Motor neuron (in vitro differentiated cells): ENCODE measurements at places on chromosomes 1 and 21.

DNA sequence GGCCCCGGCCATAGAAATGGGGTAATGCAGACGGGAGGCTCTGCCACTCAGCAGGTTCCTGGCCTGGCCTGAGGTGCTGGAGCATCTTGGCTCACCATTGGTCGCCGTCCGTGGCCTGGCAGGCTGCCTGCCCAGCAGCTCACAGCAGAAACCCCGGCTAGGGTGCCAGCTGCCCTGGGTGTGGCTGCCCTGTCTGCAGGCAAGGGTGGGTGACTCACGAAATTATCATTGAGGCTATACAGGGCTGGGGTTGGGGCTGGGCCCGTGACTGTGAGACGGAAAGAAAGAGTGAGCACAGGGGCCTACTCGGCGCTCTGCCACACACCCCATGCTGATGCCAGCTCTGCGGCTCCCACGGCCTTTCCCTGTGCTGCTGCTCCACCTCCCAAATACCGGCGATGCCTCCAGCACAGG, 8.0 kb upstream of the PKP1 start:
- ATAC-seq = peak; percentile 12

GRCh38 chr1:207284209-207284897, 37.1 kb upstream of the CD55 start:
- no peak for ATAC-seq

- no peak for ATAC-seq
These were observed 80.1 kb downstream of the SH3BGR start for GRCh38 chr21:39531840-39532239.

DNA sequence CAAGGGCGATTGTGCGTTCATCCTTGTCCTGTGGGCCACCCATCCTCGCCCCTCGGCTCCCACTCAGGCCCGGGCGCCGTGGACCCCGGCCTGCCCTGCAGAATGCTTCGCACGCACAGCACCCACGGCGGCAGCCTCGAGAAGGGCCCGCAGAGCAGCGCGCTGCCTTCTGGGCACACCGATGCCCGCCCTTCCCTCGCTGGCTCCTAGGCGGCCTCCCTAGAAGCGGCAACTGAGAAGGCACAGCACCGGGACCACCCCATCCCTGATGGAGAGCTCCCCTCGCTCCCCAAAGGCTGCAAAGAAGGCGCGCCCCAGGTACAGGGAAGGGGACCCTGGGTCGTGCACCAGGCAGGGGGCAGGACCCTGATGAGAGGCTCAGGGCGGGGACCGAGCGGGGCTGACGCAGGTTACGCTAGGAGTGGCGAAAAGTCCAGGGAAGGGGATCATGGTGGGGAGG, 971 bp downstream of the CAPZB start:
- no peak for ATAC-seq

GRCh38 chr1:44949286-44949685, 37.1 kb downstream of the EIF2B3 start:
- ATAC-seq = no peak

DNA sequence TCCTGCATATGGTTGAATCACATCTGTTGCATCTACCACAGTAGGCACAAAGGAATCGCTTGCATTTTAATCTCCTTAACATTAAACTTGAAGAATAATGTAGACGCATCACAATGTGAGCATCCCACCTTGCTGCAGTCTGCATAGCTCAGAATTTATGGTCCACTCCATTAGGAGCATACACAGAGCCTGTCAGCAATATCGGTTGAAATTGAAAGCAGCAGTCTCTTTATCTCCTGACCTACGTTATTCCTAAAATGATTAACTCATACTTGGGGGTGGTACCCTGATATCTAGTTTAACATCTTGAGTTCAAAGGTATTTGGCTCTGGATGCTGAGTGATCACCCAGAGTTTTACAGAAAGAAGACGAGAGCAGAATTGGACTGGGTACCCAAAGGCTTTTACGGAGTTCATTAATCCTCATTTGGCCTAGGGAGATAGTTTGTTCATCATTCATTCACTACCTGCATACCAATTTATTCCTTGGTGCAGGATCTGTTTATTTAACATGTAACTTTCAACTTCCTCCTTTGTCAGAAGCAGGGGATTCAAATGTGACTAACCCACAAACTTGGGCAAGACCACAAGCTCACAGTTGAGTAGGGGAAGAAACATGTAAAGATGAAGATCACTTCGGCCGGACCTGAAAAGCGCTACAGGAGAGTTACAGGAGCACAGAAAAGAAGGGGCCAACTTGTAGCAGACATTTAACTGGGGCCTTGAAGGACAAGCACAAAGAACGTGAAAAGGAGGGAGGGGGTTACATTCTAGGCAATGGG, 187.9 kb downstream of the DAB1 start:
- peak; percentile 70 for ATAC-seq

DNA sequence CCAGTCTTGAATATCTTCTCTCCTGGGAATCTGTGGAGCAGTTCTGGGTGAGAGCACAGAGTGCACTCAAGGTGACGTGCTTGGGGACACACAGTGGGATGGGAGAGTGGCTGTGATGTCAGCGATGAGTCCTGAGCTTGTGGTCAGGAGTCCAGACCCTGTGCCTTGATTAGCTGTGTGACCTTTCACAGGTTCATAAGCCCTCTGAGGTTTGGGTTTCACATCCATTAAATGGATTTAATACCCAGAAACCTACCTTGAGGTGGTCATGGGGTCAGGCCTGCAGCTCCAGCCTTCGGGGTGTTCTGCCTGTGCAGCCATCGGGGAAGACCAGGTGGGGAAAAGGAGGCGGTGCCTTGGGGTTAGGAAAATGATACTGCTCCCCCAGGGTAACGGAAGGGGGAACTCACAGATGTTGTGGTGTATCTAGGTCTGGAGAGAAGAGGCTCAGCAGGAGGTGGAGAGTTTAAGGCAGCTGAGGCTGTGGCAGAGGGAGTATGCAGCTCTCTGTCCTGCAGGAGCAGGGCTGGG, 38.5 kb upstream of the ETV3 start:
- no peak for ATAC-seq

- ATAC-seq = no peak
These were observed 81.5 kb downstream of the NDUFS5 start for GRCh38 chr1:39107341-39108290.

DNA sequence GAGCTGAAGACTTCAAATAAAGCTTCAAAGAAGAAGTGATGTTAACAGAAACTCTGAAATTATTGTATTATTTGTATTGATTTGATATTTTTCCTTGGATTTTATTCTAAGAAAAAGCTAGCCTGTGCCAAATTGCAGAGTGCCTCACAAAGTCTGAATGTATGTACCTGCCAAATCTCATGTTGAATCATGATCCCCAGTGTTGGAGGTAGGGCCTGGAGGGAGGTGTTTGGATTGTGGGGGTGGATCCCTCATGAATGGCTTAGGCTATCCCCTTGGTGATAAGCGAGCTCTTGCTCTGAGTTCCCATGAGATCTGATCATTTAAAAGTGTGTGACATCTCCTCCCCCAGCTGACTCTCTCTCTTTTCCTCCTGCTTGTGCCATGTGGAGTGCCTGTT, 43.6 kb downstream of the ACKR1 start:
- no peak for ATAC-seq

DNA sequence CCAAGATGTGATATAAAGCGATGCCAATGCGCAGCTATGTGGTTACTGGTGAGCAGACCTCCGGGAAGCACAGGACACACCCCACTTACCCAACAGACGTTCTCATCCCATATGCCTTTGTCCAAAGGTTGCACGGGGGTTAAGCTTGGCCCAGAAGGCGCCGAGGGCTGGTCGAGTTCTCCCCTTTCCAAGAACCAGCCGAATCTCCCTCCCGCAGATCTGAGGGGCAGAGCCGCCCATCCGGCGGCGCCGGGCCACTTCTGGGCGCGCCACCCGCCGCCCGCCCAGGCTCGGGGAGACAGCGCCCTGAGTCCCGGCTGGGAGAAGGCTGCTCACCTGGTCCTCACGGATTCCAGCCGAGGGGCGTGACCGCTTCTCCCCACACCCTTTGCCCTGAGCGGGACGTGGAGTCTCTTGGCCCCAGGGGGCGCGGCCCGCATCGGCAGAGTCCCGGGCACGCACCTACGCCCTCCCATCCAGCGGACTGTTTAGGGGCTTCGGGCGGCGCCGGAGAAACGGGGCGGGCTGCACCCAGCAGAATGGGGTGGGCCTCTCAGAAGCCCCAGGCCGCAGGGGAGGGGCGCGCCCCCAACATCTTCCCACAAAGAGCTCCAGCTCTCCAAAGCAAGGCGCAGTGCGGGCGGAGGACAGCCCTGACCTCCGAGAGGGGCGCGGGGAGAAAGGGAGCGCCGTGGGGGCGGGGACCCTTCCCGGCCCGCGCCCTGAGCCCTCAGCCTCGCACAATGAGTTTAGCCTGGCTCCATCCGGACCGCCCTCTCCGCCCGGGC, 615 bp downstream of the GPR161 start:
- ATAC-seq = peak; percentile 55

DNA sequence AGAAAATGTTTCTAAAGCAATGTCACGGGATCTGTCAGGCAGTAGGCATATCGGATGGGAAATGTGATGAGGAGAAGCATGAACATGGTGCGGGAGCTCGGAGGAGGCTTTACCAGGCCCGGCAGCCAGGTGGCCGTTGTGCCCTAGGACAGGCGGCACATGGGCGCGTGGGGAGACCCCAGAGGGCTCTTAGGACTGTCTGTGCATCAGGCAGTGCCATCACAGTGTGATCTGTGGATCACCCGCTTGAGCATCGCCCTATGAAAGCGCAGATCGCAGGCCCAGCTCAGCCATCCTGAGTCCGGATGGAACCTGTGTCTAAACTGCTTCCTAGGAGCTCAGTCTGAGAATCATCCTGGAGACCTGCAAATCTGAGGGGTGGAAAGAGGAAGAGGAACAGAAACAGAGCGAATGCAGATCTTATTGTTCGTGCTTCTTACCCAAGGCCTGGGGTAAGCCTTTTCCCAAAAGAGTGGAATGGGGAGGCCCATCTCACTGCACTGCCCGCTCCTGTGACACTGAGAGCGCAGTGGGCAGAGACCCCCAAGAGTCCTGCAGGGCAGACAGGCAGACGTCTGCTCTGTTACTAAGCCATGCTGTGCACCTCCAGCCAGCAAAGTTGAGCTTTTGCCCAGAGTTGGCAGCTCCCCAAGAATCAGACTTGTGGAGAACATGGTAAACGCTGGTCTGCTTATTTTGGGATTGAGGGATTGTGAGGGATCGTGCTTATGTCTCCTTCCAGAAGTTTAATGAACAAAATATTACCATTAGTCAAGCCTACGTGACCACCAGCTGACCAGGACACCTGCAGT, 251.0 kb downstream of the RHOU start:
- no peak for ATAC-seq

GRCh38 chr1:153032677-153033308, 1.8 kb downstream of the SPRR1B start:
- ATAC-seq = no peak

- peak; percentile 76 for ATAC-seq
These were observed 34.5 kb downstream of the OR10R2 start for GRCh38 chr1:158506369-158506987.

DNA sequence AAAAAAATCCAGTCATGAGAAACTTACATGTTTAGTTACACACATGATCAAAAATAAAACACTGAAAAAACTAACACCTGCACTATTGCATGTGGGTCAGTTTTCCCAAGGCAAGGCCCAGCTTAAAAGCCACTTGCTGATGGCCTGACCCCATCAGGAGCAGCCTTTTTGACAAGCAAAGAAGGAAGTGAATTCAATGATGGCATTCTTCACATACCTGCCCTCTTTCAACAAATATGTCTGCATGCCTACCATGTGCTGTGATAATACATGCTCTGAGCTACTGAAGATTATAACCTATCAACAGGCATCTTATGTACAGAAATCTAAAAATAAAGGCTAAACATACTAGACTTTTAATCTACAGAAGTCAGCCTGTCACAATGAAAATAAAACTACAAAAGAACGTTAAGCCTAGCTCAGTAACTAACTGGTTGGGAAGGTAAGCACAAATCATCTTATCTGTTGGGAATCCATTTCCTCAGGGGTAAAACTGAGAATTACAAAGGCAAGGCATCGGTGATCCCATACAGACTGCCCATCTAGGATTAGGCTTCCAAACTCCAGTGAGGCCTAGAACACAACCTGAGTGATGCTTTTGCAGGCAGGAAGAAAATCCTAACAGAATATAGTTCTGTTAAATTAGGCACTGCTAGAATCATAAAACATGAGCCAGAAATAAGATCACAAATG, 14.5 kb downstream of the SORT1 start:
- no peak for ATAC-seq

GRCh38 chr1:182889997-182890396, 50.9 kb downstream of the DHX9 start:
- ATAC-seq = no peak

- no peak for ATAC-seq
These were observed 57.8 kb downstream of the FOXO6 start for GRCh38 chr1:41418857-41419583.

DNA sequence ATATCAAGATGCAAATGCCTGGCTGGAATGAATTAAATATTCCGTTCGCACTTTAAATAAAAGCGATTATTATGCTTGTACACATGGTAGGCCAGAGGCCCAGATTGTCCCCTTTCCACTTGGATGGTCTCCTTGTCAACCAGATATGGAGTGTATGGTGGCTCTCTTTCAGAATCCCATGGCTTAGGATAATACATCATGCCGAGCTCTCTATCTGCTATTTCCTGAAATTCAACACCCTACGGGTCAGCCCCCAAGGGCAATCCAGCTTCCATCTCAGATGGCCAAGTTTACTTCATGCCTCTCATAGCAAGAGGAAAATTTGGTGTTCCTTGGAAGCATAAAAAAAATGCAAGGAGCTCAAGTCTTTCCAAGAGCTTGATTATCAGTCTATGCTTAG, 25.4 kb upstream of the FMO1 start:
- no peak for ATAC-seq

- ATAC-seq = no peak
These were observed 11.4 kb downstream of the FLG2 start for GRCh38 chr1:152348447-152348846.

- no peak for ATAC-seq
These were observed 30.7 kb upstream of the STMN1 start for GRCh38 chr1:25936947-25937346.
